ENCODE measurements at places on chromosomes 4 and X.

DNA sequence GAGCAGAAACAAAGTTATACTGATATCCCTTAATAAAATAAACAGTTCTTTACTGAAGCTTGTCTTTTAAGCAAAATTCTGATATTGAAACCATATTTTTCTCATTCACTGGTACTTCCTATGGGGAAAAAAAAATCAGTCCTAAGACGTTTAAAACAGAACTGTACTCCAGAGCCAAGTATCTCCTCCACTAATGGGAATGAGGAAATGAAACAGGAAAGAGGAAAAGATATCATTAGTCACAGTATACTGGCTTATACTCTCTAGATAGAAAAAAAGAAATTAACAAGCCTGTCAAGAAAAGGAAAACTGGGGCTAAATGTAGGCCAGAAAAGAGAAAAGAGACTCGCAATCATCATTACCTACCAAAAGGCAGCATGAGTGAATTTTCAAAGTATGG lies 252.7 kb downstream of the CENPC start:
- DNase-seq = no peak

GRCh38 chrX:107861056-107861455 lies 35.4 kb downstream of the MID2 start:
- no peak for DNase-seq

- DNase-seq = peak; percentile 54
Measured at GRCh38 chr4:159547645-159548308, 444.9 kb downstream of the RAPGEF2 start.

DNA sequence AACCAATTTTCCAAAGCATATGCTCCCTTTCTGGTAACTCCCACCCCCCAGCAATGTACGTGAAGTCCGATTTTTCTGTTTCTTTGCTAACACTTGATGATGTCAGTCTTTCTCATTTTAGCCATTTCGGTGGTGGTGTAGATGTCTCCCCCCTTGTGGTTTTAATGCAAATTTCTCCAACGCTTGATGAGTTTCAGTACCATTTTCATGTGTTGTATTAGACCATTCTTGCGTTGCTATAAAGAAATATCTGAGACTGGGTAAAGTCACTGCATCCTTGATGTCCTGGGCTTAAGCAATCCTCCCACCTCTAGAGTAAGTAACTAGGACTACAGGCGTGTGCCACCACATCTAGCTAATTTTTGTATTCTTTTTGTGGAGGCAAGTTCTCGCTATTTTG lies 148.4 kb upstream of the VCX3A start:
- no peak for DNase-seq

DNA sequence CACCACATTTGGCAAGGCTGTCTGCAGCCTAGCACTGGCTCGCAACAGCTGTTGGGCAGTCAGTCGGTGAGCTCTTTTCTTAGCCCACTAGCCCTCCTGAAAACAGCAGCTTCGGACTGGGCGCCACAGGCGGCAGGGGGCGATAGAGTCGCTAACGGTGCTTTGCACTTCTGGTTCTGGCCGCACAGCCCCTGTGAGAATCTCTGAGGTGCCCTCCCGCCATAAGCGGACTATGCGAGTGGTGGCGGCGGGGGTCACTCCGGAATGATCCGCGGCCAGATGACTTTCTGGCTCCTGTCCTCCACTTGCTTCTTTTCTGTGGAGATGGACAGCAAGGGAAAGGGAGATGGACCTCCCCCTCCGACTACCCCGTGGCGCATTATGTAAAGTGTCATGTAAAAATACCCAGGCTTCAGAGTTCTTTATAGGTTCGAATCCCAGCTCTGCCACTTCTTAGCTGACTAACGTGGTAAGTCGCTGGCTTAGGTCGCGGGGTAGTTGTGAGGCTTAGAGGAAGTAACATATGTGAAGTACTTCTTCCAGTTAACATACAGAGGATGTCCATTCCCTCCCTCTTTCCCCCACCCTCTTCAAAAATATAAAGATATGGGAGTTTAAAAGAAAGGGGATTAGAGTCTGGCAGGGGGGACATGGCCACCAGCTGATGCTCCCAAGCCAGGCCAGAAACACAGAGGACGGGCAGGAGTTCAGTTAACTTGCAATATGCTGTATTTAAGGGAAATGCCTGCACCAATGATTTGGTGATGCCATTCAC lies 11.0 kb downstream of the ARHGAP36 start:
- DNase-seq = peak; percentile 1

- DNase-seq = no peak
Measured at GRCh38 chrX:103565197-103565596, 20.1 kb upstream of the TCEAL4 start.

DNA sequence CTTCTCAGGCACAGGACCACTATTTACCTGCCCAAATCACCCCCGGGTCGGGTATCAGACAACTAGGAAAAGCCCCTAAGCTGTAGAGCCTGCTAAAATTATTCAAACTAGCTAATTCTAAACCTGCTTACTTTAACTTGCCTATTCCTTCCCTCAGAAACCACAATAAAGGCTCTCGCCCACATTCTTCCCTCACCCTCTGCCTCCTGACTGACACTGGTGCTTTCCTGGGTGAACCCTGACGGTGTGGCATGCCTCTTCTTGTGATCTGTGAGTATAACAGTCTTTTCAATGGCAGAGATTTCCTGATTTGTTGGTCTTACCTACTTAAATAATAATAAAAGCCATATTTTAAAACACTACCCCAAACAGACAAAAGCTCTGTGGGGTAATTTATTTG lies 242.1 kb upstream of the ZCCHC13 start:
- no peak for DNase-seq

GRCh38 chr4:149045731-149046130 lies 603.5 kb upstream of the NR3C2 start:
- DNase-seq = no peak

GRCh38 chrX:20670611-20671010 lies 403.9 kb upstream of the RPS6KA3 start:
- no peak for DNase-seq

DNA sequence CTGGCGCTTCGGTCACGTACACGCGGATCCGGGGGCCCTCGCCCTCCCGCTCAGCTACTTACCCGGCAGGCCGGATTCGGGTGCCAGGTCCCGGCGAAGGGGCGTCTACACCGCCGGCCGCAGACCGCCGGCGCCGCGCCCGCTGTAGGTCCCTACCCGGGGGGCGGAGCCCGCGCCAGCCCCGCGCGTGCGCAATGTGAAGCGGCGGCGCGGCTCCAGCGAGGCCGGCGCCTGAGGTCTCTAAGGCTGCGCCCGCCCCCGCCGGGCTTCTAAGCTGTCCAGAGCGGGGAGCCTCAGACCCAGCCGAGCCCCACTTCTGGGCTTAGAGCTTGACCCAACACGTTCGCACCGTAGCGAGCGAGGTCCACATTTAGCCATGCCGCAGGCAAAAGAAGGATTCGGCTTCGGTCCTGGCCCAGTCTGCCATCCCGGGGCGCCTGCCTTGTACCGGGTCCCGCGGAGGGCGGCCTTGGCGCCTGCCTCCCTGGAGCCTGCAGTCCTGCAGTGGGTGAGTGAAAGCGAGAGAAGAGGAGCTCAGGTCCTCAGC lies at the start of gene ZNF518B:
Gene ZNF518B, minus strand, starts transcription at position 172 of the 547 bp plus-strand sequence. CDS start 11,098 bp downstream, outside the sequence.
- DNase-seq = peak; percentile 71

DNA sequence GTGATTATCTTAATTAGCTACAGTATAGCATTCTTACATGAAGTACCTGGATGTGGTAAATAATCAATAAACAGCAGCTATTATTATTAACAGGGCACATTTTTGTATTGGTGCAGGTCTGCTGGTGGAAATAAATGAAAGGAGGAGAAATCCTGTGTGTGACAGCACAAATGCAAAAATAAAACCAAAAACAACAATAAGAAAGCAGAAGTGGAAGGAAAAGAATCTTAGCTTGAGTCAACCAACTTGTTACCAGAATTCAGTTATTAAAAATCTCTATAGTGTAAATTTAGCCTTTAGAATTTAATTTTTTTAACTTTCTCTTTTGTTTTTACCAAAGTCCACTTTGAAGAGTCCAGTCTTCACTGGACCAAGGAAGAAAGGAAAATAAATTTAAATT lies 63.1 kb upstream of the LSM6 start:
- DNase-seq = no peak

- DNase-seq = no peak
Measured at GRCh38 chr4:163263606-163264005, 68.8 kb downstream of the NPY1R start.

- DNase-seq = no peak
Measured at GRCh38 chr4:5757091-5757490, 46.1 kb downstream of the EVC start.

DNA sequence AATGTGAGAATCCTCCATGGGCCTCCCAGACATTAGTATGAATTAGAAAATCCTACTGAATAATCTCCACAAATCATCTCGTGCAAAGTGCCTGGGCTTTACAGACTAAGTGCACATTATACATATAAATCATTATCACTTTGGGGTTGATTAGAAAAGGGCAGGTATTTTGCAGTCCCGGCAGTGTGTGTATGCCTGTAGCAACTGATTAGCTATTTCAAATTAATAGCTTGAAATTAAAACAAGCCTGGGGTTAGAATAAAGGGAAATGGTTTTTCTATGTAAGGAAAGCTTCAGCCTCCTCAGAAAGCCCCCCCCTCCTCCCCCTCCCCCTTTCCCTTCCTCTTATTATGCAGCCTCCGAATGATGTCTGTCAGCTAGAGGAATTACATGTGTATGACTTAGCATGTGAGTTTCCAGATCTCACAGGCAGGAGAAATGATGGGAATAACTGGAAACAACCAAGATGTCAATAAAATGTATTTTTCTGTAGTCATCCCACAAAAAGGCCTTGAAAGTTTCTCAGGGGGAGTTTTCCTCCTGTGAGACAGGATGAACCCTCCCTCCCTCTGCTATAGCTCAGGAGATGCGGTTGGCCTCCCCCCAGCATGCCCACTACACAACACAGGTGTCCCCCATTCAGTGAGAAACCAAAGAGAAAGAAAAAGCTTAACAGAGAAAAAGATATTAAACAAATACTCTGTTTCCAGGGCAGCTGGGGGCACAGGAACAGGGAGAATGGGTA lies 41.2 kb upstream of the RASGEF1B start:
- no peak for DNase-seq

- peak; percentile 32 for DNase-seq
Measured at GRCh38 chr4:94758141-94758699, 465 bp downstream of the BMPR1B start.

GRCh38 chrX:38438321-38438720 lies 85.9 kb downstream of the OTC start:
- no peak for DNase-seq

DNA sequence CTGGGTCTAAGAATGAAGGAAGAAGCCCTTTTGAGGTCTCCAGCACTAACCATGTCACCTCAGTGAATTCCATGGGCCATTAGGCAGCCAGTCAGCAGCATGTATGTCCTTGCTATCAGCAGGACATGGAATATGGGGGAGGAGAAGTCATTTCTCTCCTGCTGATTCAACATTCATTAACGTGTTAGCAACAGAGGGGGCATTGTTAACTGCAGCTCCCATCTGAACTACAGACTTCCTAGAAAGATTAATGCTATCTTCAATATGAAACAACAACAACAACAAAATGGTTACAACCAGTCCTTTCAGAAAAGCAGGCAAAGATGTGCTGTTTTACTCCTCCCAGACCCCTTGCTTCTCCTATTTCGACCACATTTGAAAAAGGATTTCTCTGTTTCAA lies 120.4 kb upstream of the SLC34A2 start:
- DNase-seq = no peak

DNA sequence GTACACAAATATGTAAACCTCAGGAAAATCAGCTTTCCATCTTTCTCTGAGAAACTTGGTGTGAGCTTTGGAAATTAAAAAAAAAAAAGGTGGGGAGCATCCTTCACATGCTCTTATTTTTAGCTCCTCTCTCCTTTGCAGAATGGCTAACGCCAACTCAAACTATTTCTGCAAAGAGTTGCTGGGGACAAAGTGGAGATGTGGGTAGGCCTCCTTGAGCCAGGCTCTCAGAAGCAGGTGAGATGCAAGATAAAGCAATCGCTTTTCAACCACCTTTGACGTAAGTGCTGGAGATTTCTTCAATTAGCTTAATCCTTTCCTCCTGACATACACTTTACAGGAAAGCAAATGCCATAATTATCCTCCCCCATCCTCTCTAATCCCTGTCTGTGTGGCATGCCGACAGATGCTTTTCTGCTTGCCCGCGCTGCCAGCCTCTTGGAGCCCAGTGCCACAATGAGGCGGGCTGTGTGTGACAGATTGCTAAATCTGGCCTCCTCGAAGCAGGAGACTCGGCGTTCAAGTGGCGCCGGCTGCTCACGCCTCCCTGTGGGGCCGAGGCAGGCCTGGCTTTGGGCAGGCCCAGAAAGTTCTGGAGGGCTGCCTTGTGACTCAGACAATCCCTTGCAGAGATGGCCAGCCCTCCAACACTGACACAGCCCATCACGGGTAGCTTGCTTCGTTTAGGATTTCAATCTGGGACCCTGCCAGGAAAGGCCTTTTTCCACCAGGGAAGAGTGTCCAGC lies 64.9 kb upstream of the SOD3 start:
- peak; percentile 27 for DNase-seq

GRCh38 chr4:145168581-145169187 lies 11.7 kb downstream of the OTUD4 start:
- no peak for DNase-seq

- DNase-seq = peak; percentile 42
Measured at GRCh38 chrX:53435997-53436396, 1.8 kb upstream of the HSD17B10 start.

DNA sequence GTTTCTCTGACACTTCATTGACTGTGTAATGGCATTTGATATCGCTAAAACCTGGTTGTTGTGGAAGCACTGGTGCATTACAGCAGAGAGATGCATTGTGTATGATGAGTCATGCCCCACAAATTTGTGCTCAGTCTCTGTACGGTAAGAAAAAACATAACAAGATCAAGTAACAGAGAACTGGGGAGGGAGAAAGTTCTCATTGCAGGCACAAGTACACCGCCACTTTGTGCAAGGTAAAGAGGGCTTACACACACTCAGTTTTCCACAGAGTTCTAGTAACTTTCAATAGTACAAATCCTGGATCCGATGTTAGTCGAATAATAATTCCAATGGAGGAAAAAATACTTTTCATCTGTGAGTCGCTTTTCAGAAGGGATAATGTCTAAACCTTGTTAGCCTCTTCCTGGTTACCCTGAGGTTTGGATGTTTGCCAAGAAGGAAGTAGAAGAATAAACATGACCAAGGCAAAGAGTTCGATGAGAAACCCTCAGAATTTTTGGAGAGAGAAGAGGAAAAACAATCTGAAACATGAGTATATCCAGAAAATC lies 512.5 kb upstream of the SLIT2 start:
- peak; percentile 90 for DNase-seq

GRCh38 chr4:183758061-183758757 lies 99.1 kb downstream of the TRAPPC11 start:
- no peak for DNase-seq

GRCh38 chr4:142840516-142841123 lies 5.5 kb downstream of the INPP4B start:
- DNase-seq = peak; percentile 31

GRCh38 chr4:2583092-2583491 lies 46.6 kb downstream of the FAM193A start:
- DNase-seq = no peak

All from fibroblast of skin of right quadriceps (primary cell).